T-helper 17 cell (primary cell): ENCODE measurements at places on chromosomes 1 and 21.

GRCh38 chr1:27341525-27342252, at the start of gene SYTL1:
Gene SYTL1 (plus strand): TSS chr1:27342022. CDS start chr1:27345335, 3,313 bp downstream.
- peak; percentile 56 for DNase-seq
- H3K4me1 ChIP-seq: peaks cover 49% of the 10 kb centered on the region
- peak within 1 kb of the TSS; percentile 99 for H3K4me3 ChIP-seq

DNA sequence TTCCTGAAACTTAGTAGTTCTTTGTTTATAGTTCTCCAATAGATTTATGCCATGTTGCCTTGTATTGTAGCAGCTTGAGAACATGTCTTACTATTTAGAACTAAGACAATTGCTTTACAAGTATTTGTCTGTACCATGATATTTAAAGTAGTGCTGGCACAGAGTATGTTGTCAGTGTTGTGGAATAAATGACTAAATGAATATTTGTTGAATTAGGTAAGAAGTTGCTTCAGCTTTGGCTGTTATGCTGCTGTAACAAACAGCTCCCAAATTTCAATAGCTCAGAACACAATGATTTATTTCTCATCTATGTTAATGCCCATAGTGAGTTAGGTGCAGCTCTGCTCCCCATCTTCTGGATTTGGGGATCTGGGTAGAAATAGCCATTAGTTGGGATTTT, 90.2 kb upstream of the VCAM1 start:
- H3K4me1 ChIP-seq: no peaks in the 10 kb centered on the region
- no peak overlapping the region for H3K4me3 ChIP-seq
- DNase-seq: no peak
- no peaks in the 10 kb centered on the region for H3K27me3 ChIP-seq

DNA sequence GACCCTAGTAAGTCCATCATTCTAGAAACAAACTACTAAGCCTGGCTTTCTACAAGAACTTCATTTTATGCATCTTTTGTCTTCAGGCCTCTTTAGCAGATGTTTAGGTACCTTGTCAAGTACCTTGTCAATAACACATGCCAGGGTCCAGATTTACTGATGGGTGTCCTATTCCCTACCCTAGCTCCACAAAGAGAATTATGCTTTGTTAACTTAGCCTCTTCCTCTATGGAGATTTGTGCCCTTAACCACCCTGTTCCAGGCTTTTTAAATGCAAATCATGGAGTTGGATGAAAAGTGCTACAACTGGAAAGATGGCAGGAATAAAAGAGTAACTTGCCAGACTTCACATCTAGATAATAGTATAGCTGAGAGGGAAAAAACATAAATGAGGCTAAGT, 42.7 kb downstream of the SPATA46 start:
- no peak overlapping the region for H3K4me3 ChIP-seq
- no peak for DNase-seq
- H3K36me3 ChIP-seq: peaks cover 2% of the 10 kb centered on the region
- H3K27ac ChIP-seq: no peak overlapping the region

DNA sequence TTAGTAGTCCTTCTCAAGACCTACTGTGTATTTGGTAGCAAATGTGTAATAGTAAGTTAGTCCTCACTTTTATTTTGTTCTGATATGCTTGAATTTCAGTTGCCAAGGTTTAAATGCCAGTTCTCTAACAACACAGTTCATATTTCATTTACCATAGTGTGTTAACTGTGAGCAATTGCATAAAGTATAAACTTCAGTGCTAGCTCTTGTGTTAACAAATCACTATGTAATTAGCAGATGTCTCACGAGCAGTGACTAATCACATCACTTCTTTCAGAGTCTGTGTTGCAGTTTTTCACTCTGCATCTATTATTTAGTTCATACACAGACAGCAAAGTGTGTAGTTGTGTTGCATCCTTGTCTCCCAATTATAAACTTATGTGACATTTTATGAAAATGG, 47.8 kb downstream of the ZMYM4 start:
- H3K4me3 ChIP-seq: no peak overlapping the region
- peaks cover 4% of the 10 kb centered on the region for H3K36me3 ChIP-seq
- DNase-seq: no peak
- H3K27ac ChIP-seq: peak overlapping the region; percentile 29

- H3K27me3 ChIP-seq: no peaks in the 10 kb centered on the region
- H3K4me3 ChIP-seq: no peak overlapping the region
Measured at GRCh38 chr1:101187297-101187696, 49.5 kb upstream of the S1PR1 start.

DNA sequence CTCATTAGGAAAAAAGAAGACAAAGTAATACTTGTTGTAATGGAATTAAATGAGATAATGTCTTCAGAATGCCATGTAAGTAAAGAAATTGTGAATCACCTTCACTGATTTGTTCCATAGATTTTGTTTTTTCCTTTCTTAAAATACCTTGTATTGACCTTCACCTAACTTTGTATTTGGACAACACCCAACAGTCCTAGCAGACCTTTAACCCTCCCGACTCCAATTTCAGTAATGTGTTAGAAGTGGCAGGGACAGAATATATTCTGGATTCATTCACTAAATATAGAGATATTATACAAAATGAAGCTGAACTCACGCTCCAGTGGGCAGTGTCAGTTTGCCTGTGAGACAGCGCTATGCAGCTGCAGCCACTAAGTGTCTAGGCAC, 57.9 kb downstream of the UCK2 start:
- H3K4me3 ChIP-seq: no peak overlapping the region
- no peaks in the 10 kb centered on the region for H3K27me3 ChIP-seq
- no peak overlapping the region for H3K27ac ChIP-seq
- no peak for DNase-seq

DNA sequence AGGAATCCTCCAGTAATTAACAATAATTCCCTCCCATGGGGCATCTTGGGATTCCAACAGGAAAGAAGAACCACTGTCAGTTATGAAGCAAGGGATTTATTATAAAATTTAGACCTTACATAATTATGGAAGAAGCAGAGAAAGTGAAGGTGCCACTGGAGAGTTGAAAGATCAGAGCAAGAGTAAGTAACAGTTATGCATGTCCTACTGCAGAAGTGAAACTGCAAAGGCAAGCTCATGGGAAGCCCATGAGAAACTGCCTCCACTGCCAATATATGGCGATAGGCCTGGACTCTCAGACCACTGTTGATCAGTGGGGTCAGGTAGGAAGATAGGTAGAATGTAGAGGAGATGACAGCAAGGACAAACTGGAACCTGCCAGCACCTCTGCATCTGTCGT, 123.6 kb upstream of the ZNF648 start:
- no peak overlapping the region for H3K4me3 ChIP-seq
- DNase-seq: no peak
- H3K27me3 ChIP-seq: peaks cover 15% of the 10 kb centered on the region
- H3K36me3 ChIP-seq: no peaks in the 10 kb centered on the region
- no peak overlapping the region for H3K27ac ChIP-seq
